Sigmoid colon (tissue), 7 donors: ENCODE measurements at places on chromosomes 4 and X. TPM values are rescaled to one million over a fixed set of nuclear protein-coding genes. Genes with fewer than 3 reads are reported as not detected.

GRCh38 chr4:181671672-181672071 lies 571.5 kb upstream of the TENM3 start:
- DNase-seq: no peak

Gene BEND4
- 0.36 TPM for total RNA-seq

Gene CT45A6
- not detected for total RNA-seq

GRCh38 chr4:70505151-70505748 lies 13.1 kb upstream of the AMTN start:
- no peak for DNase-seq

- DNase-seq: no peak
These were observed 8.4 kb upstream of the TMEM144 start for GRCh38 chr4:158201876-158202275.
